ENCODE measurements at places on chromosomes 4 and X.

GRCh38 chr4:174318829-174319764 lies 35.4 kb downstream of the CEP44 start:
- no peak for ATAC-seq

DNA sequence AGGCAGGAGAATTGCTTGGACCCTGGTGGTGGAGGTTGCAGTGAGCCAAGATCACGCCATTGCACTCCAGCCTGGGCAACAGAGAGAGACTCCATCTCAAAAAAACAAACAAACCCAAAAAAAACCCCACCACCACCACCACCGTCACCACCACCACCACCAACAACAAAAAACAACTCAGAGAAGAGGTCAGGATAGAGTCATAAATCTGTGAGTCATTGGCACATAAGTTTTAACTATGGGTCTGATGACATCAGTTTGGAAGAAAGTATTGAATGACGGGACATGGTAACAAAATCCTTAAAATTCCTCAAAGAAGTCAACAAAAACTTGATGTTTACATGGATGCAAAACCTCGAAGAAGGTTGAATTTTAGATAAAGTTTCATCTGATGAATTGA lies 288.0 kb upstream of the SFRP2 start:
- ATAC-seq = no peak

DNA sequence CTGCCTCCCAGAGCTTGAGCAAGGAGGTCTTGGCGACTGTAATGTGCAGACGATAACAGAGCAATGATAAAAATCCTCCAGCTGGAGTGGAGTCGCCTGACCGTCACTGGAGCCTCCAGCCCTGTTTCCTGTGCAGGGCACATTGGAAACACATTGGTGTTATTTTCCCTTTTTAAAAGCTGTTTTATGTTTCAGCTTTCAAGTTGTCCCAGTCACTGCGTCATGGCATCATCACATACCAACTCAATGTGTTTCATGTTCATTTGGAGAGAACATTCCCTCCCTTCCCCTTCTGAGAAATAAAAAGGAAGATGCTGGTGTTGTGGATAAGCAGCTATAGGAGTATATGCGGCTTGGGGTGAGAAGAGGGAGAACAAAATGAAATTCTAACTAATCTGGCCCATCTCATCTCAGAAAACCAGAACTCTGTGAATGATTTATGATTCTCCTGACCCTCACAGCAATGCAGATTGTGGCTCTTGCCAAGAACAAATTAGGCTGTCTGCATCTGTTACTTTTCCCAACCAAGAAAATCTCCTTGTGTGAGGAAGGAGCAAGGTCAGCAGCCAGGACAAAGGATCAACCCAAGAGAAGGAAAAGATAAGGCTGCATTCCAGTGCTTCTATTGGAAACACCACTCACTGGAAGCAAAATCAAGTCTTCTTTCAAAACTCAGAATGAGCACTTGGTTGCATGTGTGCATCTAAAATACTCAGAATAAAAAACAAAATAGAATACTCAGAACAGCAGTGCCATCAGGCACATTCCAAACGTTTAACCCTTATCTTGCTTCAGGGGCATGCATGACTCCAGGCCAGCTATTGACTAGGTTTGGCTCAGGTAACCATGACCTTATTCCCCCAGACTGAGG lies 134.4 kb downstream of the RASL11B start:
- no peak for ATAC-seq

- no peak for ATAC-seq
Observed at GRCh38 chrX:50877310-50877709, 33.2 kb upstream of the BMP15 start.

GRCh38 chrX:155612312-155613224 lies at the start of gene TMLHE:
Gene TMLHE, minus strand, starts transcription at chrX:155612952. Its CDS starts 67,676 bp downstream, at chrX:155545276.
- ATAC-seq = peak; percentile 98

GRCh38 chr4:78784236-78784865 lies 8.2 kb downstream of the BMP2K start:
- ATAC-seq = no peak

DNA sequence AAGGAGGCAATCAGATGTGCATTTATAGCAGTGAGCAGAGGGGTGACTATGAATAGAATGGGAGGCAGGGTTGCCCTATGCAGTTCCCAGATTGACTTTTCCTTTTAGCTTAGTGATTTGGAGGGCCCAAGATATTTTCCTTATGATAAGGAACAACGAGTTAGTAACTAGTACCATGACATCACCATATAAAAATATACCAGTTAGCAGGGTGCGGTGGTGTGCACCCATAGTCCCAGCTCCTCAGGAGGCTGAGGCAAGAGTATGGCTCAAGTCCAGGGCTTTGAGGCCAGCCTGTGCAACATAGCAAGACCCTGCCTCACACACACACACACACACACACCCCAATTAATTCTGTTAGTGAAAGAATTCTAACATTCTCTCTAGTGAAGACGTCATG lies 53.0 kb downstream of the IL13RA2 start:
- ATAC-seq = no peak

GRCh38 chr4:43853565-43854264 lies 594.9 kb downstream of the KCTD8 start:
- no peak for ATAC-seq

DNA sequence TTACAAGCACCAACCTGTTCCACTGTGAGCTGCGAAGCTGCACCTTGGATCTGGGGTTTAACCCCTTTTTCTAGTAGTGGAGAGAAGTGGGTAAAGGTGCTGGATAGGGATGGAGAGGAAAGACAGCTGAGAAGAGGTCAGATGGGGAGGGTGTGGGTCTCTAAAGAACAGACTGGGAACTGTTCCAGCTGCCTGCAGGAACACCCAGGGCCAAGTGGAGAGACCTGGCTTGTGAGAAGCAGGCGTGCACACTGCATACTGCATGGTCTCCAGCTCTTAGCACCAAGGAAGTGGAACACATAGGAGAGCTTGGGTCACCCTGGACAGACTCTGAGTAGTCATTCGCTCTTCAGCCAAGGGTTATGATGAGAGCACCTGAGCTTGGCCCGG lies 16.1 kb downstream of the BCOR start:
- ATAC-seq = no peak

- no peak for ATAC-seq
Observed at GRCh38 chrX:106302304-106302703, 134.2 kb downstream of the PWWP3B start.

DNA sequence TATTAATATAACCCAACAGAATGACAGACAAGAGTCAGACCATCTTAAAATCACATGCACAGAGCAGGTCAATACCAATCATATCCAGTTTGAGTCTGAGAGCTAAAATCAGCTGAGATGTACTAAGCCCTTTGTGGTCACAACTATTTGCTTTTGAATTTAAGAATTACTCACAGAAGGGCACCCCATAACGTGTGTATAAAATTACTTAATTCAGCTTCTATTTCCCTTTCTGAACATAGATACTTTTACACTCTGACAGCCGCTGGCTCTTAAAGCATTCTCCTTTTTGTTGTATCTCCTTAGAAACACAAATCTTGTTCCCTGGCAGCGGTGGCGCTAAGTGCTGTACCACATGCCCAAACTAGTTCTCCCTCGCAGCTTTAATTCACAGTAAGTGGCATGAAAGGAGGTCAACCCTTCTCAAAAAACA lies 14.8 kb upstream of the PPARGC1A start:
- ATAC-seq = no peak

DNA sequence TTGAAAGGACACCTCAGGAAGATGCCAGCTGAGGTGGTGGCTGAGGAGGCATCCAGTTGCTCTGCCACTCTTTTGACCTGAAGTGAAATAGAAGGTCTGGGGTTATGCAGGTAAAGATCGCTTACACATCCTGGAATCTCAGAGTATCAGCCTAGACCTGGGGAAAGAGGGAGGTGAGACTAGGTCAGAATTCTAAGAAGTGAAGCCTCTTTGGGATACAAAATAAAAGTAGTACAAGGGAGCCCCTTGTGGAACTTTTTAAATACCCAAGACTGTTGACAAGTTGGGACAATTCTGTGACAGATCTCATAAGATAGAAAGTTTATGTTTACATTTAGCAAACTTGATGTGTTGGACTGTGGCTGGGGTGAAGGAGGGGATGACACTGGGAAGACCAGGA lies 263.1 kb downstream of the SPRY1 start:
- no peak for ATAC-seq

DNA sequence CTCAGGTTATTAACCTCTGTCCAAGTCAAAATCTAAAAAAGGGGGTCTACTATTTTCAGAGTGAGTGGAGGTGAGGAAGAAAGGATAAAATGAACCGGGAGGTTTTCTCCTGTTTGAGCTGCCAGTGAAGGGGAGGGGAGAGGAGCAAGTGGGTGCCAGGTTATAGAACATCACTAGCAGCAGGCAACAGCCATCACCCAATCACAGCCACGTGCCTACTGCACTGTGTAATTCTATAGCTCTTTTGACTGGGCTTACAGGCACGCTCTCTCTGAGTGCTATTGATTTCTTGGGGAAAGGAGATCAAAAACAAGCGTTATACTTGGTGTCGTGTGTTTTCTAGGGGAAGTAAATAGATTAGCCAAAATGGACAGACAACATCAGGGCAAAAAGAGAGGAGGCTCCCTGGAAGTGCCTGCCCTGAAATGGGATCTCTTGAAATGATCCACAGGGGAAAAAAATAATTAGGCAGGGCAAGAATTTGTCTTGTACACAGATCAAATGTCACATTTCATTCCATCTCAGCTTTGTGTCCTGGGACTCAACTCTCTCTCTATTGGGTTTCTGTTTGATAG lies 300.5 kb upstream of the LCORL start:
- ATAC-seq = no peak

- peak; percentile 98 for ATAC-seq
Observed at GRCh38 chrX:23883737-23884354, 23.9 kb downstream of the APOO start.

DNA sequence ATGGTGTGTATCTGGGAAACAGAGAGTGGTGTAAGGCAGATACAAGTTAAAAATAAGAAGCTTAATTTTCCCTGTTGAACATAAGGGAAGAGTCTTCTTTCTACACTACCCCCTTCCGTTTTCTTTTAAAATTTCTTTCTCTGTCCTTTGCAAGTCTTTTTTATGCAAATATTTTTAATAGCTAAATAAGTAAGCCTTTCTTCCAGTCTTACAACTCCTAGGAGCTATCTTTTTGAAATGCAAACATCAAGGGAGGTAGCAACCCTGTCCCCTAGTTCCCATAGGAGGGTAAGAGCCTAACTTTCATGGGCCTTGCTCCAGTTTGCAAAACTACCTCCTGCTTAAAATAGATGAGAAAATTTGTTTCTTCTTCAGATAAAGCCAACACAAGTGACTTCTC lies 121.5 kb downstream of the MBNL3 start:
- no peak for ATAC-seq

DNA sequence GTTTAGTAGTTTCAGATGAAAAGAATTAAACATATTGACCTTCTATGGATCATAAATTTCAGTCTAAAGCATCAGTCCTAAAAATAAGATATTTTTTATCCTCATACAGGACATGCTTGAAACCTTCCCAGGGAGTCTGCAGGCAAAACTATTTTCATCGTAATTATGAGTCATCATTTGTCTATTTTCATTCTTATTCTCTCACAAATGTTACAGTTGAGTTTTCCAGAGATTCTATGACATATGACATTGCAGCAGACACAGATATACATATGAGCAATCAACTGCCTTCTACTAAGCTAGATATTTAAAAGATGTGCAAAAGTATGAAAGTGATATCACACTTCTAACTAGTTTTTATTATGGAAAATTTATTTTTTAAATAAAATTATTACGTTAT lies 398.0 kb downstream of the MAGEB5 start:
- ATAC-seq = no peak

GRCh38 chrX:19291086-19291485 lies 52.6 kb upstream of the PDHA1 start:
- ATAC-seq = no peak

DNA sequence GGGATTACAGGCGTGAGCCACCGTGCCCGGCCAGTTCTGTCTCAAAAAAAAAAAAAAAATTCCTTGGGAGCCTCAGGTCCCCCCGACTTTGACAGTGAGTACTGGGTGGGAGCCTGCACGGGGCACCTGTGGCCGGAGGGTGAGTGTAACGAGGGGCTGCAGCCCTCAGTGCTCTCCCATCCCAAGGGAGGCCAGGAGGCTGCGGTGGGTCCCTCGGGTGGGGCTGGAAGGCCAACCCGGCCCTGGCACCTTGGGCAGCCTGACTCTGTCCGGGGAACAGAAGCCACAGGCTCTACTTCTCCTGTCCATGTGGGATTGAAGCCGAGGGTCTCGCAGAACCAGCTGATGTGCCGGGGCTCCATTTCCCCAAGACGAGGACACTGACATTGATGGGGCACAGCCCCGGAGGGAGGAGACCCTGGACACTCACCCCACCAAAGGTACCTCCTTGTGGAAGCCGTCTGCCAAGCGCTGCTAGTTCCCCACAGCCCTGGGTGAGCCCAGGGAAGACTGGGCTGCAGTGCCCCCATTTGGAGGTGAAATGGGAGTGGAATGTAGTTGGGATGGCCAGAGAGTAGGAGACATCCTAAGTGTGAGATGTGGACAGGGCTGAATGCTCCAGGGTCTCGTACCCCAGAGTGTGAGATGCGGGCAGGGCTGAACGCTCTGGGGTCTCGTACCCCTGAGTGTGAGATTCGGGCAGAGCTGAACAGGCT lies 2.3 kb upstream of the SLC26A1 start:
- no peak for ATAC-seq

GRCh38 chr4:86898562-86898961 lies 6.3 kb upstream of the C4orf36 start:
- no peak for ATAC-seq

DNA sequence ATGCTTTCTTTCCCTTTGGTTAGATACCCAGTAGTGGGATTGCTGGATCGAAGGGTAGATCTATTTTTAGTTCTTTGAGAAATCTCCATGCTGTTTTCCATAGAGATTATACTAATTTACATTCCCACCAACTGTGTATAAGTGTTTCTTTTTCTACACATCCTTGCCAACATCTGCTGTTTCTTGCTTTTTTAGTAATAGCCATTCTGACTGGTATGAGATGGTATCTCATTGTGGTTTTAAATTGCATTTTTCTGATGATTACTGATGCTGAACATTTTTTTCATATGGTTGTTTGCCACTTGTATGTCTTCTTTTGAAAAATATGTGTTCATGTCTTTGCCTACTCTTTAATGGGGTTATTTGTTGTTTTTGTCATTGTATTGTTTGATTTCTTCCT lies 6.6 kb upstream of the AGA start:
- ATAC-seq = no peak
